ENCODE measurements at places on chromosomes 3 and 15.

GRCh38 chr3:182740710-182741109, 52.6 kb upstream of the ATP11B start:
- peak; percentile 81 for DNase-seq

DNA sequence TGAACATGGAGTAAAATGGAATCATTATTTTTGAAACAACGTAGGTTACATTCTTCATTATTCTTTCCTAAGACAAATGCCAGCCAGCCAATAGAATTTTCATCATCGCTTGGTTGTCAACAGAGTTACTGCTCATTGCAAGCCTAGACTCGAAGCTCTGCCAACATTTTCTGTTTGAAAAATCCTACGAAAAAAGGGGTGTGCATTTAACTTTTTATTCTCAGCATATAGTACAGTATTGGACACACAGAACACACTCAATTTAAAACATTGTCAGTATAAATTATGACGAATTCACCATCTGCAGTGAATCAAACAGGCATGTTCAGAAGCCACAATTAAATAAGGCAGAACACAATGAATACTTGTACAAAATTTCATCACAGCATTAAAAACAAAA, 232.1 kb downstream of the NR1D2 start:
- no peak for DNase-seq

GRCh38 chr3:148901987-148902791, 37.1 kb downstream of the CPA3 start:
- DNase-seq: no peak

DNA sequence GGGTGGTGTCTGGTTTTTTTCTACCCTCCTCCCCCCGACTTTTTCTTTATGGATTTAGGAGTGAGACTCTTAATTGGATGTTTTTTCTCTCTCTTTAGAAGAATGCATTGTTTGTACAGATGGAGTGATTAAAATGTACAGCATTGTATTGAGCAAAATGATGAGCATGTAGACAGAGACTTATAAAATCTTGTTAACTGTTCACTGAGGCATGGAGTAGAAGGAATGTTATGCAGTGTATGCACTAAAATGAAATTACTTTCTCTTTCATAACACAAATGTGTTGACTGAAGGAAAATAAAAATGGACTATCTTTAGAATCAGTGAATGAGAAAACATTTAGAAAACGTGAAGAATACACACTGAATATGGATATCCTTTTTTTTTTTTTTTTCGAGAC, 39.8 kb downstream of the ZFAND6 start:
- DNase-seq: no peak

- peak; percentile 87 for DNase-seq
These were observed at the start of gene MELTF for GRCh38 chr3:197029511-197030167. TSS of gene MELTF (minus strand) at chr3:197029817. CDS start at chr3:197029702, 115 bp downstream.

GRCh38 chr15:73886717-73887345, 13.5 kb downstream of the TBC1D21 start:
- no peak for DNase-seq

GRCh38 chr15:71747128-71748083, 62.9 kb upstream of the NR2E3 start:
- DNase-seq: no peak

- DNase-seq: no peak
These were observed 3.9 kb downstream of the RAB6B start for GRCh38 chr3:133891662-133892378.

- no peak for DNase-seq
These were observed 232.5 kb downstream of the CHST2 start for GRCh38 chr3:143351895-143352608.

DNA sequence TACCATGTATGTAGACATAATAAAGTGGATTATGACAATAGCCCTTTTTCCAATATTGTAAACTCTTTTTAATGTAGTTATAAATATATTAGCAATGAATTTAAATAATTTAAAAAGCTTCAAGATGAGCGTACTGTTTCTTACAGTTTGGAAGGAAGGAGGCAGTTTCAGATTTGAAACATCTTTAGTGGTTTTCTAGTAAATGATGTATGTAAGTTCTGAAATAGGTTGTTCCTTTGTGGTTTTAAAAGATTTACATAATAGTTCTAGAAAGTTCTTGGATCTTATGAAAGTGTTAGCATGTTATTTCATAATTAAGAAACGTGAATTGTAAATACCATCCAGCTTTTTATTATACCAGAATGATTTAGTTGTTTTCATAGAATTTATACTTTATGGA, 16.0 kb downstream of the DNAJC19 start:
- DNase-seq: no peak

GRCh38 chr3:79175870-79176269, 591.9 kb downstream of the ROBO1 start:
- no peak for DNase-seq

- peak; percentile 70 for DNase-seq
These were observed 438 bp downstream of the SHOX2 start for GRCh38 chr3:158105710-158106253.

DNA sequence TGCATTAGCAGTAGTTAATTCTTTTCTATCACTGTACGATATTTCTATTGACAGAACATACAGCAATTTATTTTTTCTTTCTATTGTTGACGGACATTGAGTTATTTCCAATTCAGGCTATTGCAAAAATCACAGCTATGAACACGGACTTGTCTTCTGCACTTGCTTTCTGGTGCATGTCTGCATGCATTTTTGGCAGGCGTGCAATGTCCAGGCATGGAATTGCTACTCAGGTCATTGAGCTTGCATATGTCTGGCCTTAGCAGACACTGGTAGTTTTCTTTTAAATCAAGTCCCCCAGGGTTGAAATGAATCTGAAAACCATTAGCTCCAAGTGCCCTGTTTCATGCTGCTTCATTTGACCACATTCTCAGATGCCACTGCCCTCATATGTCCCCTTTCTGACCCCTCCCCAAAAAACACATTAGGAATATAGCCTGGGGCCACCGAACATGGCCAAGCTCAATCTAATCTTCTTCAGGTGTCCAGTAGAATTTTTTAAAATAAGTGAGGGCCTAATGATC, 72.8 kb downstream of the LRIG1 start:
- no peak for DNase-seq

DNA sequence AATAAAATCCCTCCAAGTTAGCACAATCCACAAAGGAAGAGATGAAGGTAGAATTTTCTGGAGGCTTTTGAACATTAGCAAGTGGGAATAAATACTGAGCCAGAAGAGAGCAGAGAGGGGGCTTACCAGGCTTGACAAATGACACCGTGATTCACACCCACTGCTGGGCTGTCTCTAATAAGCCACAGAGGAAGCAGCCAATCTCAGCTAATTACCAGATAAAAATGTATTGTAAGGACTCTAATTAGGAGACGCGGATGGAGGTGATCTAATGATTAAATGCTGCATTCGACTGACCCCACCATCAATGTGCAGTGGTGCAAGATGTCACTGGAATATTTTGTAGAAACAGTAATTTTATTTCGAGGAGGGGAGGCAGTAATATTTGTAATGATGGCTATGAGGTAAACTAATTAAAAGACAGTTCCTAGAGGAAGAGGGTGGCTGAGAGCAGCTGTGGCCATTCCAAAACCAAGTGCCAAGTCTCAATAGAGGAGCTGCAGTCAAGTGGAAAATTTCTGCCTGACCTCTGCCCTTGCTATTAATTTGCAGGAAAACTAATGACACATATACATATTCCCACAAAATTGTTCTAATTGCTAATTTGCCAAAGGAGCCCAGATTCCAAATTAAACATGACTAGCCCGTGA, 602.2 kb downstream of the FOXP1 start:
- DNase-seq: peak; percentile 54

DNA sequence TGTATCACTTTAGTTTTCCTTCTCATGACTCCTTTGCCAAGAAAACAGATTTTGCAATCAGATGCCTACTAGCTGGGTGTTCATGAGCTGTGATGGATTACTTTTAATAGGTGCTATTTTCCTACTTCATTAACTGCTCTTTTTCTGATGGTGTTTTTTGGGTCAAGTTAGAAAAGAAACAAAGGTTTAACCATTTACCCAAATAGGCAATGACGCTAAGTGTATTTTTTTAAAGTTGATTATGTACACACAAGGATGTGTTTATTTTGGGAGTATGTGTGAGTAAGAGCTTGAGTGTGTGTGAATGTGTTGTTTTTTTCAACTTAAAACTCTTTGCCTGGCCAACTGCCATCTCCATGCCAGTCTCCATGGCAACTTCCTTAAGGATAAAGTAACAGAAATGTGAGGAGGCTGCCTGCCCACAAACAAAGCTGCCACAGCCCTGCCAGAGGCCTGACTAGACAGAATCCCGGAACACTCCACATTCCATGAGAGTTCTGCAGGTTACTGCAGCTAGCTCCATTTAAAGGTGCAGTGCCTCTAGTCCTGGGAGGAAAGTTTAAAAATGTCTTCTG, 215.6 kb upstream of the RBMS3 start:
- DNase-seq: peak; percentile 1

- DNase-seq: no peak
These were observed 187.1 kb downstream of the DPH6 start for GRCh38 chr15:35358824-35359223.

- no peak for DNase-seq
These were observed 15.8 kb downstream of the NPTN start for GRCh38 chr15:73617301-73617831.

GRCh38 chr3:174430986-174431385, 428.1 kb upstream of the NAALADL2 start:
- no peak for DNase-seq

GRCh38 chr3:74465715-74466410, 148.6 kb downstream of the CNTN3 start:
- no peak for DNase-seq

DNA sequence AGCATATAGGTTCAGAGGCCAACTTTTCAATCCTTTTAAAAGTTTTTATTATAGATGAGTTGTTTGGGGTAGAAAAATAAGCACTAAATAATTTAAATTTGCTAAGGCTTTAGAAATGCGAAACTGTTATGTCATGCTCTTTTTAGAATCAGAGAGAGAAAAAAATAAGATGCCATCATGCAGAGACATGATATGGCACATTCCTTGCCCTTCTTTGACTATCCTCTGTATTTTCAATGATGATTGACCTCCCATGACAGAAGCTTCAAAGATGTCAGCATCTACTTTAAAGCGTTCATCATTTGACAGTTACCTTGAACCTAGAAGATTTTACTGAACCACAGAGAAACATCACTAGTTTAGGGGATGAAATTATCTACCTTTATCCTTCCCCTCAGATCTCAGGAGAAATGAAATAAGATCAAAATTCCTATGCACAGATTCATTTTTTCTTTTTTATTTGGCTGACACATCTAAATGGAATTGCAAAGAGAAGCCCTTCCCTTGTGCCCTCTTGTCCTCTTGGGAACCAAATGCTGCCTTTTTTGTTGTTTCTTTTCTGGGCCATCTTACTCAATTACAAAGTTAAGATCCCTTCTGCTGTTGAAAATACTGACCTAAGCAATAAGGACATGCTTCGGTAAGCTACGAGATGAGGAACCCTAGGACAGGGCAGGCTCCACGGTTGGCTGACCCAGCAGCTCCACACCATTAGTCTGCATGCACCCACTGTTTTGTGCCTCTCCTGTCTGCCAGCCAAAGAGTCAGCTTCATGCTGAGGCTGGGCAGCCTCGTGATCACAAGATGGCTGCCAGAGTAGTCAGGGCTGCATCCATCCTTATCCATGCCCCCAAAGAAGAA, 289.7 kb upstream of the TPM1 start:
- DNase-seq: no peak

DNA sequence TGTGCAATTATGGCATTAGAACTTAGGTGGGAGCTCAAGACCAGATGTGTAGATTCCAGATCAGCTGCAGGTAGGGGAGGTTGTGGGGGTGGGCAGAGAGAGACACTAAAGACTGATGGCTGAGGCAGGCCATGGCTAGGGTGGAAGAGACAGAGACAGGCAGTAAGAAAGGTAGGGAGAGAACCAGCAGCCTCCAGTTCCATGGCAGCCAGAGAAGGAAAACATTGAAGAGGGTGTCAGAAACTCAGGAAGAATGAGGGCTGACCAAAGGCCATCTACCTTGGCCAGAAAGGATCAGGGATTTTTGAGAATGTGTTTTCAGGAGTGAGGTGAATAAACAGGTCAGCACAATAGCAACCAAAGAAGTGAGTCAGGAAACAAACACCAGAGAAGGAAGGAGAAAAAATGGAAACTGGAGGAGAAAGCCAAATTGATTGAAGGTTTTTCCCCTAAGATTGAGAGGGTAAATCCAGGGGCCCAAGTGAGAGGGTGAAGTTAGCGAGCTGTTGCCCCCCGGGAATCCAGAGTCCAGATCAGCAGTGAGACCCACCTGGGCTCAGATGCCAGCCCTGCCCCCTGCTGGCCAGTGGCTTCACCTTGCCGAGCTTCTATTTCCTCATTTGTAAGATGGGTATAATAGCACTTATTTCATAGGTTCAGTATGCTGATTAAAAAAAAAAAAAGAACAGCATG, 41.0 kb downstream of the ABHD2 start:
- DNase-seq: peak; percentile 64

- DNase-seq: peak; percentile 10
These were observed 35.5 kb upstream of the PLCL2 start for GRCh38 chr3:16849229-16849628.

DNA sequence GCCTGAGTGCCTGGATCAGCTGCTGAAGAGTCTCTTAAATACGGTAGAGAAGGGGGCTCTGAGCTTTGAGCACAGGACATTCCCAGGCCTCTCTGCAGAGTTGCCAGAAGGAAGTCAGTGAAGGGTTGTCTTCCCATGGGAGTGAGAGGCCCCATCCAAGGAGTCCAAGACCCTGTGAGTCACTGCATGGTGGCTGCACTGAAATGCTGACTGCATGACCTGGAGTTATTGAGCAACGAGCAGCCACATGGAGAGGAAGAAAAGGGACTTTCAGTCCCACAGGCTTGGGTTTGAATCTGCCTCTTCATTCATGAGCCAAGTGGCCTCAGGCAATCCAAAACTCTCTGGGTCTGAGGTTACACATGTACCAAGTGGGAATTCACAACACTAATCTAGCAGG, 69.6 kb upstream of the RASGRF1 start:
- no peak for DNase-seq

DNA sequence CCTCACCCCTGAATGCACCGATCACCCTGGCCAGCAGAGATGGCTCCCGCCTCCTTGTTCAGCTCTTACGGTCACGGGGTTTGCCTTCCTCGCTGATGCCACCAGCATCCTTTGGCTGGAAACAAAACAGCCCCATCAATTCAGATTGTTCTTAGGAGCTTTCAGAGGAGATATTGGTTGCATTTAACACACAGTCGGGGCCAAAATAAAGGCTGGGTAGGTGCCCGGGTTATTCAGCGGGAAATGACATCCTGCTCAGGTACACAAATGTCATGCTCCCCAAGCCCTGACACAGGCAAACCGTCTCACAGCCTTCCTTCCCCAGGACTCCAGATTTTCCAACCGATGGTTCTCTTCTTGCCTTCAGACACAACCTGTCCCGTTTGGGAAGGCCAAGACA, 62.4 kb upstream of the MEF2A start:
- DNase-seq: no peak

DNA sequence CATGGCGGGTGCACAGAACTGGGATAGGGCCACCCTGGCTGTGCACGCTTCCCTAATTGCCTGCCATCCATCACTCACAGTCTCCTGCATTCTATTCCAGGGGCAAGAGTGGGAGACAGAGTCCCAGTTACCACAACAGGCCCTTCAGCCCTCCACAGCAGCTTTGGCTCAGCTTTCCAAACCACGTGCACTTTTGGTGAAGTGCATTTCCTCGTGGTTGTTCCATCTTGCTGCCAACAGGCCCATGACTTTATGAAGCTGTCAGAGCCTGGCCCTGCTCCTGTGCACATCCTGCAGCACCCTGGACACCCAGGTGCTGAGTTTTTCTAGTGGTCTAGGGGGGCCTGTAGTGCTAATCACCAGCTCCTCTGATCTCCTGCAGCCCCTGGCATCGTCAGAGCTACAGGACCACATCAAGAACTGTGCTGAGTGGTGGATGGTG, 110.2 kb downstream of the ADCY5 start:
- DNase-seq: no peak
